Activated T-helper 1 cell treated with anti-CD3 and anti-CD28 coated beads, Interleukin-2, amount 50 U/mL, for 16 hours (primary cell): ENCODE measurements at places on chromosomes 2 and 18.

GRCh38 chr2:191195021-191195420 is 44.2 kb upstream of the STAT4 start:
- DNase-seq, result no peak

GRCh38 chr18:59275406-59275949 is 2.2 kb upstream of the RAX start:
- no peak for DNase-seq

- no peak for DNase-seq
Observed at GRCh38 chr2:136394136-136395060, 276.4 kb upstream of the CXCR4 start.

- DNase-seq, result no peak
Observed at GRCh38 chr2:104853534-104854497, at the start of gene POU3F3. Gene POU3F3, plus strand, starts transcription at chr2:104854115. Its CDS starts 1,396 bp downstream, at chr2:104855511.

DNA sequence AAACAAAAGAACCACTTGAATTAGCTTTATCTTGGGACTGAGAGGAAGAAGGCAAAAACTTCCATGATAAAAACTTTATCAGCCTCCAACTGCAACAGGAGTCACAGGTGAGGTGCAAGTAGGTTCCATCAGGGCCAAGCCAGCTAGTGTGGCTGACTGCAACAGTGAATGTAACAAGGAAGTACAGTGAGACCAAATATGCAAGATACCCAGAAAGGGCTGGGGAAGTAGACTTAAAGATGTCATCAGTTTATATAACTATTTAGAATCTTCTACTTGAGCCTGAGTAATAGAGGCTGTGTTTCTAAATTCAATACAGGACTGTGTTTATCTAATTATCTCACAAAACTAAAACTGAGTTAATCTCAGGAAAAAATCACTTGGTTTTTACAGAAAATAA is 14.8 kb downstream of the PLEKHM3 start:
- no peak for DNase-seq

GRCh38 chr18:22293417-22293816 is 124.0 kb downstream of the GATA6 start:
- no peak for DNase-seq

GRCh38 chr18:3816610-3817363 is 366.8 kb downstream of the TGIF1 start:
- no peak for DNase-seq

DNA sequence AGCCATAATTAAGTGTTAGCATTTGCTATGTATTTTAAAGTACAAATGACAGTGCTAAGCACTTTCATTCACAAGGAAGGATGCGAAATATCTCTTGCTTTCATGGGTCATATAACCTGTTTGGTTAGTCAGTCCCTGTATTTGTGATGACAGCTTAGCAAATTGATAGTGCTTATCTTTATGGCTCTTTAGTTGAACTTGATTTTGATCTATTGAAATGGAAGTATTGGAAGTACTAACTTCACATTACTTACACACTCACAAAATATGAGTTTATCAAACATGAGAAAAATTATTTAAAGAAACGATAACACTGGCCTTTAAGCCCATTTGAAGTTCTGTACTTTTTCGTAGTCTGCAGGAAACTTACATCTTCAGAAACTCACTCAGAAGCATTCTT is 97.4 kb upstream of the NEUROD1 start:
- DNase-seq, result no peak

- DNase-seq, result no peak
Observed at GRCh38 chr2:6648596-6649247, 217.0 kb downstream of the CMPK2 start.

DNA sequence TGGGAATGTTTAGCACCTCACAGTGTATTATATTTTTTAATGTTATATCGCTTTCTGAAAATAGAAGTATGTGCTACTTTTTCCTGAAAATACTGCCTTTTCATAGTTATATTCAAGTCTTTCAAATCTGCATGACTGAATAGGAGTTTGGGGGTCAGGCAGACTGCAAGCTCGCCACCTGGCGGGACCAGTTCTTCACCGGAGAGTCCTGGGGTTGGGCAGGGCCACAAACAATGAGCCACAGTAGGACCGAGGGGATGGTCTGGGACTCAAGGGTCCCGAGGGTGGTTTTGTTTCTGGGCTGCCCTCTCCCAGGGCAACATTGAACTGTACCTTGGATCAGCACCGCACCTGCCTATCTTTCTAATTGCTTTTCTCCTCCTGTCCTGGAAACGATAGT is 70.6 kb downstream of the VWA3B start:
- no peak for DNase-seq

DNA sequence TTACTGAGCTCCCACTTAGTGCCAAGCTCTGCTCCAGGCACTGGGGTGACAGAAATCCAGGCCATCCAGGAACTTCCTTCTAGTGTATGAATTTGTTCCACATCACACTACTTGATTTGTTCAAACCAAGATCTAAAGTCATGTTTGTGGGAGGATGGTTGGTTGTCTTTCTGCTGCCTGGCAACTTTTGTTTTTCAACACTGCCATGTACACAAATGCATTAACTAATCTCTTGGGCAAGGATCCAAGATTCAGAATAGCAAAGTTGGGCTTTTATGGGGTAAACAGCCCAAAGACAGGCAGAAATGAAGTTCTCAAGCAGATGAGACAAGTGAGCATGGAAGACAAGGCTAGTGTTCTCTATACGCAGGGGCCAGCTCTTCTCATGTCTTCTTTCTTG is 53.4 kb upstream of the PROKR1 start:
- DNase-seq, result no peak

DNA sequence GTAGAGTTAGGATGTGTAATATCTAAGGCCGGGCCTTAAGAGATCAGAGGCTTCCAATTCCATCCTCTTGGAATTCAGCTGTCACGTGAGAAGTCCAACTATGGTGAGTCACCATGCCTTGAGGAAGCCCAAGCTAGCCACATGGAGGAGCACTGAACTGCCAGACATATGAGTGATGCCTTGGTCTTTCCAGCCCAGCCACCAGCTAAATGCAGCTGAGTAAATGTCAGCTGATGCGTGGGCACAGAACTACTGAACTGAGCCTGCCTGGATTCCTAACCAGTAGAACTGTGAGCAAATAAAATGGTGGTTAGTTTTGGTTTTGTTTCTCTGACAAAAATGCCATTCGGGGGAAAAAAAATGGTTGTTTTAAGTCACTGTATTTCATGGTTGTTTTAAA is 153.7 kb upstream of the SERTAD2 start:
- peak; percentile 11 for DNase-seq

DNA sequence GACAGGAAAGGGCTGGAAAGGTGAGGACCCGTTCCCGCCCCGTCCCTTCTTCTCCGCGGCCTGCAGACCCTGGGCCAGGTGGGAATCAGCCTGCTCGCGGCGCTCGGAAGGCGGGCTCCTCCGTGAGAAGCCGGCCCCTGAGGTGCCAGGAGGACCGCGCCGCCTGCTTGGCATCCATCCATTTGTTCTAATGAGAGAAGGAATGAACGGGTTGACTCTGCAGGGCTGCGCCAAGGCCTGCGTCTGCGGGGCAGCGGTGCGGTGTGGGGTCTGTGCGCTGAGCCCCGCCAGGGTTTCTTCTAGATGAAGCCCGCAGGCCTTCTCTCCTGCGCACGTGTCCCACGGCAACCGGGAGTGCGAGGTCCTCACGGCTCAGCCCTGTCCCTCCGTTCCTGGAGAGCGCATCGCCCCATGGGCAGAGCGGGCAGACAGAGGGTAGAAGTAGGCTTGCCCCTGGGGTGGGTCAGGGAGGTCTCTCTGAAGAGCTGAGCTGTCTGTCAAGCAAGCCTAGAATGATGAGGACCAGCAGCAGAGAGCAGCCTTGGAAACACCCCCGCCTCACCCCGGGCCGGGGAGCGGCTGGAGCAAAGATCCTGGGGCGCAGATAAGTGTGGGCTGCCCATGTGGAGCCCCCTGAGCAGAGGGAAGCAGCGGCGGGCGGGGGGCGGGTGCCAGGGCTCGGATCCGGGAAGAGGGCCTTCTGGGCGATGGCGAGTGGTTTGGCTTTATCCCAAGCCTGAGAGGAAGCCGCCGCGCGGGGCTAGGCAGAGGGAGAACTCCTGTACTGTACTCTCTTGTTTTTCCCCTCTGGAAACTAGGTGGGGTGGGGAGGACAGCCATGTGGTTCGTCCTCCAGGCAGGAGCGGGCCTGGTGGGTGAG is 27.9 kb upstream of the HS6ST1 start:
- DNase-seq, result no peak

GRCh38 chr2:133541376-133541775 is 26.9 kb downstream of the NCKAP5 start:
- no peak for DNase-seq

DNA sequence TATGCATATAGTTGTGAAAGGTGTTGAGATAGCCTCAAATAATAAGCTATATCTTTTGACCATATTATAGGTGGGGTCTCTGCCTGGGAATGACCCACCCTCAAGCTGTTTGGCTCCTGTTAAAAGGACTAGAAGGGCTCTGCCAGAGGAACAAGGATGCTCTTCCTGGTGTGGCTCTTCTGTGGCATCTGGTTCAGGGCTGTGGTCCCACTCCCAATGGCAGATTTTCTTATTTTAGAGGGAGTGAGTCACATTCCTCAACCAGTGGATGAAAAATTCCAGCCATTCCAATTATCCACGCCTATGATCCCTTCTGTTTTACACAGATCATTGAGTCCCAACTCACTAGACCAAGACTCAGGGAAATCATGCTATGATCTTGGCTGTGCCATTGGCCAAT is 119.9 kb downstream of the PARD3B start:
- DNase-seq, result no peak

DNA sequence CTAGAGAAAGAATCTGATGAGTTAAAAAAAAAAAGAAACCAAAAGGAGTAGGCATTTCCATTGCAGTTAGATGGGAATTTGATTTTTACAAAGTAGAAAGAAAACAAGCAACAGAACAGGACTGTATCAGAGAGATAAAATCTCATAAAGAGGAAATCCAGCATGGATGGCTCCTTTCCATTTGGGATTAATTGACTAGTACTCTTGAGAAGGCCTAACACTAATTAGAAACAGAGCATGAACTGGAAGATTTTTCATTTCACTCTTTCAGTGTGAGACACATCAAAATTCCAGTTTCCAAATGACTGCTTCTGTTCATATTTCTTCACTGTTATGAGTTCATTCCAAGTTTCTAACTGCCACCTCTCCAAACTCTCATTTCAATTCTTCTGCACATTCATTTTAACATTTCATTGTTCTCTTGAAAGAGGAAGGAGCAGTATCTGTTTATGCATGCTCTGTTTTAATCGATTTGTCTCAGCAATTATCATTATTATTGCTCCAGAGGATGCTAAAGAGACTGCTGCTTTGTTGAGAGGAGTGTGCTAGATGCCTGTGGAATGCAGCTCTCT is 108.8 kb upstream of the PIEZO2 start:
- DNase-seq, result no peak

GRCh38 chr18:75173125-75173432 is 35.9 kb downstream of the PTGR3 start:
- DNase-seq, result no peak

GRCh38 chr18:50696436-50696835 is 123.4 kb downstream of the MRO start:
- no peak for DNase-seq

- peak; percentile 2 for DNase-seq
Observed at GRCh38 chr18:961644-962355, 57.1 kb downstream of the ADCYAP1 start.

DNA sequence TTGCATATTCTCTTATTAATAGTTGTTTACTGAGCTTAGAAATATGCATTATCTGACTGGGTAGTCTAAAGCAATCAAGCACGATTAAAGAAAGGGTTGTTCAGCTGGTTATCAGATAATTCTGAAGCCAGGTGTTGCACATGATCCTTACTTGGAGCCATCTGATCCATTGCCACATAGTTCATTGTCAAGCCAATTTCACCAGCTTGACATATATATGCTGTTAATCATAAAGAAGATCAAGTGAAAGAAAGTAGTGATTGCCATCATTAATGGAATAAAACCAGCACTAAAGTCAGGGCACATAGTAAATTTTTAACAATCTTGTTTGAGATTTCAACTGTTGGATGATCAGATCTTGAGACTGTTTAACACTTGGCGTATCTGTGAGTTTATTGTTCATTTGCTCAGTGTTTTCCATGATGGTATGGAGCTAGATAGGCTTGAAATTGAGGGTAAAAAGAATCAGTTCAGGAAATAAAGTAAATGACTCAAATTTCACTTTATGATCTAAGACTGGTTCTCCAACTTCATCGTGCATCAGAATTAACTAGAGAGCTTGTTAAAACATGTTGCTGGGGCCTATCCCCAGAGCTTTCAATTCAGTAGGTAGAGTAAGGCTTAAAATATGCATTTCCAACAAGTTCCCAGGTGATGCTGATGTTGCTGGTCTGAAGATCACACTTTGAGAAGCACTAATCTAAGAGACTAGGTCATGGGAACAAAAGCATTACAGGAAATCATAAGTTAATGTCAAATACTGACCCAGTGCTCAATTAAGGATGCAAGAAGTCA is 539.6 kb downstream of the SATB2 start:
- DNase-seq, result no peak

DNA sequence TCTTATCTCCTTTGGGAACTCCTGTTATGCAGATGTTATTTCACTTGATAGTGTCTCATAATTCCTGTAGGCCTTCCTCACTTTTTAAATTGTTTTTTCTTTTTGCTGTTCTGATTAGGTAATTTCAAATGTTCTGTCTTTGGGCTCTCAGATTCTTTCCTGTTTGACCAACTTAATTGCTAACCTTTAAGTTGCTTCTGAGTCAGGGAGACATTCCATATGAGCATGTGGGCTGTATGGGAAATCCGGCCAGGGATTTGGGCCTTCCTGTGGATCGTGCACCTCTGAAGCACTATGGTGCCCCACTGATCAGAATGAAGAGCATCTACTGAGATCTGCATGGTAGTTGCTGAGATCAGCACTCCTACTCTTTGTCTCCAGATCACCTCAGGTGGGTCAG is 44.7 kb upstream of the REEP1 start:
- DNase-seq, result no peak

- no peak for DNase-seq
Observed at GRCh38 chr2:48651158-48651790, 33.6 kb downstream of the GTF2A1L start.

DNA sequence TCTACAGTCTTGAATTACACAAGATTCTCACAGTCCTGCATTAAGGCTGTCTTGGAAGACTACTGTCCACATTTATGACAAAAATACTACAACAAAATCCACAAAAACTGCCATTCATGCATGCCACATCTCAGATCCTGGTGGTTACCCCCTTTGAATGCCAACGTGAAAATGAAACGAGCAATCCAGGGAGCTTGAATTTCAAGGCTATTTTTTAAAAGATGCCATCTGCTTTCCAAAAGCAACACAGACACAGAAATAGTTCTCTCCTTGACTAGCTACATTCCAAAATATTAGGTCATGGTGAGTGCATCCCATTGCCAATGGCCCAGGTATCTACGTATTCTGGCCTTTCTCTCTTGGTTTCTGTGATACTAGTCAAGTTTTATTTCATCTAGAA is 36.3 kb downstream of the IRS1 start:
- no peak for DNase-seq

GRCh38 chr2:26942543-26943295 is 27.7 kb upstream of the MAPRE3 start:
- DNase-seq, result peak; percentile 32

DNA sequence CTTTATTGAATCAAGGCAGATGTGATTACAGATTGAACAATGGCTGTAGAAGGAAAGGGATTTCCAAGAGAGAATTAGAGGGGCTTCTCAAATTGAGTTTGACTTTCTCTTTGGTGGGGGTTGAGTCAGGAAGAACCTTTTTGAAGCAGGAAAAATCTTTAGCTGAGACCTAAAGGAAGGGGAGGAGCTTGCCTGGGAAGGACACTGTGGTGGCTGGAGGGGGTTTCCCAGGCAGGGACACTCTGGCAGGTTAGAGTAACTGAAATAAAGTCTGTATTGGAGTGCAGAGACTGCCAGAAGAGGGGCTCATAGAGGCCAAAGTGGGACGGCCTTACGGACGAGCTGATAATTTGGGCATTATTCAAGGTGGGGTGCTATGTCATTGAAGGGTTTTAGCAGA is 69.3 kb downstream of the NEDD4L start:
- DNase-seq, result no peak
